ENCODE measurements at places on chromosomes 12 and 14.

DNA sequence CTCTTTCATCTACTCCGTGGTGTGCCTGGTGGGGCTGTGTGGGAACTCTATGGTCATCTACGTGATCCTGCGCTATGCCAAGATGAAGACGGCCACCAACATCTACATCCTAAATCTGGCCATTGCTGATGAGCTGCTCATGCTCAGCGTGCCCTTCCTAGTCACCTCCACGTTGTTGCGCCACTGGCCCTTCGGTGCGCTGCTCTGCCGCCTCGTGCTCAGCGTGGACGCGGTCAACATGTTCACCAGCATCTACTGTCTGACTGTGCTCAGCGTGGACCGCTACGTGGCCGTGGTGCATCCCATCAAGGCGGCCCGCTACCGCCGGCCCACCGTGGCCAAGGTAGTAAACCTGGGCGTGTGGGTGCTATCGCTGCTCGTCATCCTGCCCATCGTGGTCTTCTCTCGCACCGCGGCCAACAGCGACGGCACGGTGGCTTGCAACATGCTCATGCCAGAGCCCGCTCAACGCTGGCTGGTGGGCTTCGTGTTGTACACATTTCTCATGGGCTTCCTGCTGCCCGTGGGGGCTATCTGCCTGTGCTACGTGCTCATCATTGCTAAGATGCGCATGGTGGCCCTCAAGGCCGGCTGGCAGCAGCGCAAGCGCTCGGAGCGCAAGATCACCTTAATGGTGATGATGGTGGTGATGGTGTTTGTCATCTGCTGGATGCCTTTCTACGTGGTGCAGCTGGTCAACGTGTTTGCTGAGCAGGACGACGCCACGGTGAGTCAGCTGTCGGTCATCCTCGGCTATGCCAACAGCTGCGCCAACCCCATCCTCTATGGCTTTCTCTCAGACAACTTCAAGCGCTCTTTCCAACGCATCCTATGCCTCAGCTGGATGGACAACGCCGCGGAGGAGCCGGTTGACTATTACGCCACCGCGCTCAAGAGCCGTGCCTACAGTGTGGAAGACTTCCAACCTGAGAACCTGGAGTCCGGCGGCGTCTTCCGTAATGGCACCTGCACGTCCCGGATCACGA lies 2.2 kb downstream of the SSTR1 start:
- no peak for DNase-seq

- DNase-seq, result no peak
These were observed 372.2 kb downstream of the GXYLT1 start for GRCh38 chr12:41772478-41772877.

- no peak for DNase-seq
These were observed 4.0 kb downstream of the CPSF6 start for GRCh38 chr12:69243099-69244084.

DNA sequence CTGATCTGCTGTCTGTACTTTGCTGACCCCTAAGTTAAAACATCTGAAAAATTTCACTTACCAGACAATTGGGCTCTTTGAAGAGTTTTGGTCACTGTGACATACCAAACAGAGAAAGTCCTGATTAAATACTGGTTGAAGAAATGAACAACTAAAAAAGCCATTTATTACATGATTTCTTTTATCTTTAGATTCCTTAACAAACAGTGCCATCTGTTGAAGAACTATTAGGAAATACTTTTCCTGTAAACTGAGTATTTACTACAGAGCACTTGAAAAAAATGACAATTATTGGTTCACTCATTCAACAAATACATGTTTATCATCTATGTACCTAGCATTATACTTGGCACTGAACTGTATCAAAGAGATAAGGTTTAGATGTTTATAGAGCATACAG lies 6.5 kb upstream of the WASHC4 start:
- no peak for DNase-seq

- DNase-seq, result no peak
These were observed 293.0 kb upstream of the TBX3 start for GRCh38 chr12:114976959-114977358.

GRCh38 chr12:110658242-110658641 lies 30.7 kb downstream of the HVCN1 start:
- no peak for DNase-seq

GRCh38 chr12:76135456-76135855 lies 51.0 kb upstream of the NAP1L1 start:
- DNase-seq, result no peak

- DNase-seq, result no peak
These were observed 46.7 kb upstream of the PNMA1 start for GRCh38 chr14:73760598-73761586.

DNA sequence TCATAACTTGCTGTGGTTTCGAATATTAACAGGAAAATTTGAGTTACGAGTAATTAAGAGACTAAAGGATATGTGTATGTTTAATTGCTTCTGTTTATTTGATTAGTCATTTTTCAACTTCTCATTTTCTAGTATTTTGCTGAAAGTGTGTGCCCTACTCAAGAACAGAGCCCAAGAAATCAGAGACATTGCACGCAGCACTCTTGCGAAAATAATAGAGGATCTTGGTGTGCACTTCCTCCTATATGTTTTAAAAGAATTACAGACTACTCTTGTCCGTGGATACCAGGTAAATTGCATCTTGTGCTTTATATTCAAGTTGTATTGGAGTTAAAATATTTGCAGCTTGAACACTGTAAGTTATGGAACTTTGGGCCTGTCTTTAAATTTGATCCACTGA lies 50.8 kb downstream of the ARL1 start:
- no peak for DNase-seq

DNA sequence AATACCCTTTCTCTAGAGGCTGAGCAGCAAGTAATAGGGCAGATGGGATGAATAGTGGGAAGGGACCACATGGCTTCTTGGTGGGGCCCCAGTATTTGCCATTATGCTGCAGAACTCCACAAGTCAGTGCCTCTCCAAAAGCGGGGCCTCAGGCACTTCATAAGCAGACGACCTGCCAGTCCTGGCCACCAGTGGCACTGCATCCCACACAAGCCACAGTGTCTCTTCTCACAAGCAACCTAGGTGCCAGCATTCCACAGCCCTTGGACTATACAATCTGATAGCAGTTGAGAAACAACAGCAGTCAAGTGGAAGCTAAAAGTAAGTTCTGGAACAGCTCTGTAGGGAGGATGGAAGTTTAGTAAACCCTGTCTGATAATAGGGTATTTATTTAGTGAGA lies 4.2 kb upstream of the SLC8A3 start:
- no peak for DNase-seq

GRCh38 chr14:89466484-89466883 lies 49.5 kb upstream of the FOXN3 start:
- DNase-seq, result peak; percentile 13

- DNase-seq, result no peak
These were observed 899 bp upstream of the KCNH3 start for GRCh38 chr12:49537752-49538509.

DNA sequence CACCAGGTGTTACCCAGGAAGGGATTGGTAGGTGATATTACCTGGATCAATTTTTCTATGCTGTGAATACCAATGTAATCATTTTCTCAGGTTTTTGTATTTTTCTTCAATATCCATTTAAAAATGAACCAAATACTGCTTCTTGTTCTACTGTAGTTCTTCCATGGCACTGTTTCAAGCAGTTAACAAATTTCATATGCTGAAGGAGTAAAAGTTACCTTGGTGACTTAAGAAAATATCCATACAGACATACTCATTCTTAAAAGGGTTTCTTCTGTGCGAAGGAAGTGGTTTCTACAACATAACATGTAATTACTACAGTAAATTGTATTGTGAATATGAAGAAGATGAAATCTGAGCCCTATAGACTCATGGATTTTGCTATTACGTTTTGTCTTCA lies 222.5 kb downstream of the TMEM117 start:
- no peak for DNase-seq

DNA sequence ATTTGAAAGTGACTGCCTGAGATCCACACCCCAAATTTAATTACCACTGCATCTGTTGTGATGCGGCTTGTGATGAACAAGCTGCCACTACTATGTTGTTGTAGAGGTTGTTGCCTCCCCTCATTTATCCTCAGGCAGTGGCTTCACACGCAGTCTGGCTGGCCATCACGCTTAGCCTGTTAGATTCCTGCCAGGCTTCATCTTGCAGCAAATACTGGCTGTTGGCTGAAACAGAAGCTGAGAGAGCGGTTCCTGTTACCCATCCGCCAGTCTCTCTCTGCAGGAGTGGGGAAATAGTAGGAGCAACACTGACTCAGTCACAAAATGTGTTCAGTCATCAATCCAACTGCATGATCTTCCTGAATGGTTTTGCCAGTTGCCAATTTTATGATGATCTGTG lies 934.4 kb downstream of the FLRT2 start:
- DNase-seq, result no peak

- no peak for DNase-seq
These were observed 20.2 kb upstream of the KRT8 start for GRCh38 chr12:52924764-52925716.

GRCh38 chr12:102879144-102879763 lies 37.8 kb downstream of the PAH start:
- no peak for DNase-seq

- DNase-seq, result no peak
These were observed 71.8 kb downstream of the PAWR start for GRCh38 chr12:79618848-79619404.

DNA sequence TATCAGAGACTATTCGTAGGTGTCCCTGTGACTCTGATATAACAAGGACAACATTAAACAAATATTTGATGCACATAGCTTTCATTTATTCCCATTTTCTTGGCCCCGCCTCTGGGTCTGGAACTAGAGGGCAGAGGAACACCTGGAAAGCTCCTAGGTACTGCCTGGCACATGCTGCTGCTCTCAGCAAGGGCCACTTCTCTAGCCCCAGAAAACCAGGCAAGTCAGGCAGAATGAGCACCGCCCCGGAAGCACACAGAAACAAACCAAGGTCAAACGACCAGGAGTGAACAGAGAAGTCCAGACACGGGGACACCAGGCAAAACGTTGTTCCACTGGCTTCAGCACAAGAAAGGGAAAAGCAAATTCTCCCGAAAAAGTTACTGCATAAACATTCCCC lies 76.1 kb downstream of the TTC7B start:
- DNase-seq, result no peak

DNA sequence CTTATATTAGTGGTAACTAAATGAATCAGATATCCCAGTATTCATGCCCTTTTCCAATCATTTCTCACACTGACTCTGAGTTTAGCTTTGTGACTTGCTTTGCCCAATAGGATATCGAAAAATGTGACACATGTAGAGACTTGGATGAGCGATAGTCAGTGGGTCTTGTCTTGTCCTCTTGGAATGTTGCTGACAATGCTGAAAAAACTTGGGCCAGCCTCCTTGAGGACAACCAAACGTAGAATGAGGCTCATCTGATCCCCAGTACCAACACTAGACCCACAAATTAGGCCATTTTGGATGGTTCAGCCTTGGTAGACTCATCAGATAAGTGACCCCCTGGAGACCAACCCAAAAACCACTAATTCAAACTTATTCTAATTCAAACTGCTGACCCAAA lies 351.0 kb downstream of the GRIN2B start:
- DNase-seq, result no peak

DNA sequence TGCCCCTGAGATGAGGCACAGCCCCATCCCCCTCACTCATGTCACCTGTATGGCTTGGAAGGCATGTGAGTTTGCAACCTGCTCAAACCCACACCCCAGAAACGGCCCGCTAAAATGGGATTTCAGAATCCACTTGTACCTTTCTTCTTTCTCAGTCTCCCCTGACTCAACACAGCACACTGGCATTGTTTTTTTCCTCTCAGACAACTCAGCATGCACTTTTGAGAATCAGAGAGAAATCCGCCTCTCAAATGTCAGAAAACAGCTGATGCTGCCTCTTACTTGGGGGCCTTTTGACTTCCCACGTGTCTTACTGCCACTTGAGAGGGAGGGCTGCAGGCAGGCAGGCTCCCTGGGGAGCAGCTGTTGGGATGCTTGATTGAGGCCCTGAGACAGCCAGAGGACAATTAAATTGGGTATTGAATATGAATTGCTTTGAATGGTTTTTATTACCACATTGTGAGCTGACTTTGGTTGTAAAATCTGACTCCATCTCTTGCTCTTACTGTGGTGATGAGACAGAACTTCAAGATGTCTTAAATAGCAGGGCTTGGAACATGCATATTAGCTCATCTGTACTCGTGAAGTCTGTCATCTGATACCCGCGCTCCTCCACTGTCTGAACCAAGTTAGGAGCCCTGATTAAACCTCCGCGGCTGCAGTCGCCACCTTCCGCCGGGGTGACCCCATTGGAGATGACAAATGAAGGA lies 96.6 kb downstream of the APAF1 start:
- no peak for DNase-seq

DNA sequence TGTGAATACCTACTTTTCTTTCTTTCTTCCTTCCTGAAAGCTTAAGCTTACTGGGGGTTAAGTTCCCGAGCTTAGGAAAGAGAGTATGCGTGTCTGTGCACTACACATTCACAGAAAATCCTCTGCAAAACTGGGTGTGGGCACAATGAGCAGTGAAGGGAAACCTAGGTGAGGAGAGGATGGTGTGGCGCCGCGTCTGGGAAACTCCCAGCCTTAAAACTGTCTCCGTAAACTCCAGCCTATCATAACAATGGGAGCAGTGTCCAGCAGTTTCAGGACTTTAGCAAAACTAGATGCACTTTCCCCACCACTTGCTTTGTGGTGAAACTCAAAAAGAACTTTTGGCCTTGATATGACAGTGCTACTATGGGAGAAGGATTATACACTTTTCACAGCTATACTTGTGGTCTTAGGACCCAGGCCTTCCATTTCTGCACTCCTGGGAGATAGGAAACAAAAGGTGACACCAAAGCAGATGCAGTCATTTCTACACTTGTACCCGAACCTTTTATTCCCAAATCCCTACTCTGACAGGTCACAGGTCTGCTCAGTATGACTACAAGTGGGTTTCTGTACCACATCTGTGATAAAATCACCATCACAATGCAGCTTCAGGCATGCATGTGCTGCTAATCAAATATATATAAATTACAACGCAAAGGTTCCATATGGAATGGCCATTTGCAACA lies 10.4 kb downstream of the AKAP5 start:
- no peak for DNase-seq

DNA sequence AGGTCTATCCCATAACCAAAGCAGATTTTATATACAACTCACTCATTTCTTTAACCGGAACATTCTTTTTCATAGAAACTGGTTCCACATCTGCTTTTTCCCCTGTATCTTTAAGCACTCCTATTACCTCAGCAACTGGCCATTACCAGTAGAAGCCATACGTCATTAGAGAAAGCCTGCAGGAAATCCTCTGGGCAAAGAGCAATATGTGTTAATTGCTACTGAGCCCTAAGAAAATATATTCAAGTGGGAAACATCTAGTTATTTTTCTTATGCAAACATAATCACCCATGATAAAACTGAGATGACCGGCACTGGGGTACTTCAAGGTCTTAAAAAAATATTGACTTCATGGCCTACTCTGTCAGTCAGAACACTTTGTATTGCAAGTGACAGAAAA lies 28.2 kb upstream of the CPSF6 start:
- DNase-seq, result no peak

DNA sequence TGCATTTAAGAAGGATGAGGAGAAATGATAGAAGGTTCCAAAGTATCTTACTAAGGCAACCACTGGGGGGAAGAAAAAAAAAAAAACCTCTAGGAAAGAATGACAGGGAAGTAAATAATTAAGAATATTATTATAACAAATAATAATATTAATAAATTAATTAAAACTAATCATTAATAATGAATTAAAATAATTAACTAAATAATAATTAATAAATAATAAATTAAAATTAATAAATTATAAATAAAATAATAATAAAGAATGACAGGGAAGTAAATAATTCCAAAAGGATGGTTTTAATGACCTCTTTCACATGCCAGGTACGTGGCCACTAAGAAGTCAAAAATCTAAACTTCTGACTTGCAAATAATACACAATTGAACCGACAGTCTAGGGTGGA lies 9.9 kb downstream of the DBX2 start:
- no peak for DNase-seq
